ENCODE measurements at places on chromosomes 5 and 9.
A peak's percentile ranks its signal among the peaks of the same experiment; 100 is the strongest.

GRCh38 chr5:73363911-73364730, 84.5 kb downstream of the FOXD1 start:
- DNase-seq, result no peak

GRCh38 chr5:54217826-54218503, 92.4 kb downstream of the ARL15 start:
- peak; percentile 49 for DNase-seq

- no peak for DNase-seq
These were observed 51.5 kb upstream of the ATP10B start for GRCh38 chr5:160903551-160903950.

GRCh38 chr5:168219515-168220410, 71.7 kb upstream of the WWC1 start:
- DNase-seq, result peak; percentile 62

- DNase-seq, result no peak
These were observed 381.9 kb downstream of the PLK2 start for GRCh38 chr5:58077966-58078365.

- peak; percentile 46 for DNase-seq
These were observed 234.3 kb upstream of the ANKH start for GRCh38 chr5:15105799-15106393.

DNA sequence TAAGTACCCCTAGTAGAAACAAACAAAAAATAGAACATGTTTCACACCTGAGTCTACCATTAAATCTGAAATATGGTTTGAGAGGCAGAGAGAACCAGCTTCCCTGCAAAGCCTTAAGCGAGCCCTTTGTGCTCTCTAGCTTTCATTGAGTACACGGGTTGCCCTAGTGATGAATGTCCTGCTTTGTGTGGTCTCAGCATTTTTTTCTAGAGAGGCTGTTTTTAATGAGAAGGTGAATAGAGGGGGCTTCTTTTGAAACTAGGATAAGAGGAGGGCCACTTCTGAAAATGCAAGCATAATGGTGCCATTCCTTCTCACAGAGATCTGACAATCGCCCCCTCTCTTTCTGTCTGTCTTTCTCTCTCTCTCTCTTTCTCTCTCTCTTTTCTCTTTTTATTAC, 131.3 kb downstream of the MACIR start:
- DNase-seq, result no peak

- DNase-seq, result no peak
These were observed 78.6 kb downstream of the MRPS27 start for GRCh38 chr5:72241346-72242003.

DNA sequence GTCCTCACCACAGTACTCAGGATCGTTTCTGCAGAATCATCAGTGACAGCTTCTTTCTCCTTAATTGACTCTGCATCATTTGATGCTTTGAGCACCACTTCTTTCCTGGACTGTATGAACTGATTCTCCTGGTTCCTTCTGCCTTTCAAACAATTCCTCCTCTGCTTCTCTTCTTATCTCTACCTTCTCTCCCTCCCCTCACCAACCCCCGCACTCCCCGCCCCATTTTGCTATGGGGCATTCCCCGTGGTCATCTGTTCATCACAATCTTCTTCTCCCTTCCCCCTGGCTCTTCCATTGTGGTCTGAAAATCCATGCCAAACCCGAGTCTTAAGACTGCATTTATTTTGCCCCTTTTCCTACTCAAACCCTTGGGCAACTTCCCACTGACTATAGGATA, 57.9 kb downstream of the FAM78A start:
- no peak for DNase-seq

Data from activated CD4-positive, alpha-beta T cell treated with anti-CD3 and anti-CD28 coated beads, Interleukin-2, Interleukin-4, amounts not matched to agents 100 ng/mL and 50 ng/mL, durations not matched to agents 16 hours and 8 hours (primary cell).